ENCODE measurements at places on chromosomes 3 and 15.

DNA sequence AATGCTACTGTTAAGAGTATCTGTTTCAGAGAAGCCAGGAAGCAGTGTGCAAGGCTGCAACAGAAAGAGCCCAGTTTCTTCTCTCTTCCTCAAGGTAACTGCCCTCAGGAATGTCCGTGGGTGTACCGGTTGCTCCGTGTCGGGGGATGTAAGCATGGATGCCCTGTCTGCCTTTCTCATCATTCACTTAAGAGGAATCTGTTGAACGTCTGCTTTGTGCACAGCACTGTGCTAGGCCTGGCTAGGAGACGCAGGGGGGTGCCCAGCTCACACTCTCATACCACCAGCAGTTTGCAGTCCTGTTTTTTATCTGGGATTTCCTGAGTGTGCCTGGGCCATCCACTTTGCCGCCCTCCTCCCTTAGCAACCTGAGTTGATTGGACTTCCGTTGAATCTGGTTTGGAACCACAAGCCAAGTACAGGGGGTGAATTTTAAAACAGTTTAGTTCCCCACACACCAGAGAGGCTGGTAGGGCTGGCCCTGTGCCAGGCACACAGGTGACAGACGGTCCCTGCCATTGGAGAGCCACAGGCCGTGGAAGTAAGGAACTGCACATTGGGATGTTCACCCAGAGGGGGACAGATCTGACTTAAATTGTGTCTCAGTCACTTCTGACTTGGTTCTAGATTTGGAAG is 11.2 kb downstream of the BOC start:
- DNase-seq = no peak

GRCh38 chr3:147195887-147196286 is 210.5 kb downstream of the ZIC4 start:
- DNase-seq = no peak

GRCh38 chr15:31495281-31495680 is 168.6 kb downstream of the KLF13 start:
- DNase-seq = peak; percentile 16

GRCh38 chr15:100667405-100668347 is 65.3 kb downstream of the ASB7 start:
- DNase-seq = no peak

DNA sequence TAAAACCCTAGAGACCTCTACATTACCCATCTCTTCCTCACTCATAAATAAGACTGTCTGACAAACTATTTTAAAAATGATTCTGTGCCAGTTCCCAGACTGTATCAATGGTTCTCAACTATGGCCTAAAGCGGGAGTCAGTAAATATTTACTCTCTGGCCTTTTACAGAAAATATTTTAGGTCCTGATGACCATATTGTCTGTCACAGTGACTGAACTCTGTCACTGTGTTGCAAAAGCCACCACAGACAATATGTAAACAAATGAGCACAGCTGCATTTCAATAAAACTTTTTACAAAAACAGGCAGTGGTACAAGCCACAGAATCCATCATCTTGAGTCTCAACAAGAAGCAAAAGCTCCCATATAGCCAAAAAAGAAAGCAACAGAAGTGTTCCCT is 45.4 kb downstream of the PLOD2 start:
- no peak for DNase-seq

DNA sequence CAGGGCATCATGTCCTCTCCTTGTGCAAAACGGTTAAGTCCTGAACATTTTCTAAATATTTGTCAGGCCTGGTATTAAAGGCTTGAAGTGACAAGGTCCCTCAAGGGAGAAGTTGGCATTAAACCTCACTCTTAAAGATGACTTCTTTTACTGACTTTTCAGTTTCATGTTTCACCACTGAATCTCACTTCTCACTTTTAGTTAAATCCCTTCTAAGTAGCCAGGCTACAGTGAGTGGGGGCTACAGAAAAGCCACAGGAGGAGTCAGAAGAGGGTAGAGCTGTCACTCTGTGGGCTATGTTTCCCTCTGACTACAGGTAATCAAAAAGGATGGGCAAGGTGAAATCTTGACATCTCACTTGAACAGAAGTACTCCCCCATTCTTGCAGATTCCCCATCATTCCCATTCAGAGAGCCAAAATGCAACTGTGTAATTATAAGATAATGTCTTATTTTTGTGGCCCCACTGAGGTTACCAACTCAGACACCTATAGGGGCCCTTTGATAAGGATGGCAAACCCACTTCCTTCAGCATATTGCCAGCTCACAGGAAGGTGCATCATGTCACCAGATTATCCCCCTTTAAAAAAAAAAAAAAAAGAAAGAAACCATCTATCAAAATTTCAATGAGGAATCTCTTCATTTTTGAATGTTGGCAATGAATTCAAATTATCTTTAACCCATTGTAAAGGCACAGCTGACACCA is 790.1 kb upstream of the CFAP20DC start:
- no peak for DNase-seq

DNA sequence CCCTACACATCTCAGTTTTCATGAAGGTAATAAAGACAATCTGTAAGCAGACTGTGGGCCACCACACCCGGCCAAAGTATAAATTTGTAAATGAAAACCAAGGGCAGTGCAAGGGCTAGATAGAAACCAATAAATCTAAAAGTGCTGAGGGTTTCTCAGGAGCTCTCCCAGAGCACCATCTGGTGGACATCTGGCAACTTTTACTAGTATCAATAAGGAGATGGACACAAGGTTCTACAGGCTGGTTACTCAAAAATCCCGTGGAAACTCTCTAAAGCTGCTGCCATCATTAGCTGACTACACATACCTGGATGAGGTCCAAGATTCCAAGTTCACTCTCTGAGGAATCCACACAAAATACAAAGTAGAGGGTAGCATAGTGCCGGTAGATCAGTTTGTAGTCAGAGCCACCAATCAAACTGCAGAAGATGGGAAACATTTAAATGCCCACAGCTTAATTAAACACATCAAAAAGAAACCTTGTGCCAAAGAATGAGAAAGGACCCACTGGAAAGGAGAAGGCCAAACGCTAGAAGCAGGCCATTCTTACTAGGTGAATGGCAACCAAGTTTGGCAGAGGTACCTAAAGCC is 5.5 kb downstream of the AP3S2 start:
- no peak for DNase-seq

DNA sequence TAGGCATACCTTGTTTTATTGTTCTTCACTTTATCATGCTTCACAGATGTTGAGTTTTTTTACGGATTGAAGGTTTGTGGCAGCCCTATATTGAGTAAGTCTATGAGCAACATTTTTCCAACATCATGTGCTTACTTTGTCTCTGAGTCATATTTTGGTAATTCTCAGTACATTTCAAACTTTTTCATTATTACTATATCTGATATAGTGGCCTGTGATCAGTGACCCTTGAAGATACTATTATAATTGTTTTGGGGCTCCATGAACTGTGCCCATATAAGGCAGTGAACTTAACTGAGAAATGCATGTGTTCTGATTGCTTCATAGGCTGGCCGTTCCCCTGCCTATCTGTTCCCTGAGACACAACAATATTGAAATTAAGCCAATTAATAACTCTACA is 42.8 kb upstream of the NSMCE3 start:
- no peak for DNase-seq

- DNase-seq = no peak
These were observed 226.6 kb upstream of the HES1 start for GRCh38 chr3:193909387-193909786.

- DNase-seq = no peak
These were observed 20.5 kb downstream of the MGLL start for GRCh38 chr3:127801731-127802313.

- DNase-seq = no peak
These were observed 110.4 kb downstream of the LRRC28 start for GRCh38 chr15:99361545-99362185.

- DNase-seq = peak; percentile 29
These were observed 131.6 kb downstream of the NLGN1 start for GRCh38 chr3:173529062-173529711.

DNA sequence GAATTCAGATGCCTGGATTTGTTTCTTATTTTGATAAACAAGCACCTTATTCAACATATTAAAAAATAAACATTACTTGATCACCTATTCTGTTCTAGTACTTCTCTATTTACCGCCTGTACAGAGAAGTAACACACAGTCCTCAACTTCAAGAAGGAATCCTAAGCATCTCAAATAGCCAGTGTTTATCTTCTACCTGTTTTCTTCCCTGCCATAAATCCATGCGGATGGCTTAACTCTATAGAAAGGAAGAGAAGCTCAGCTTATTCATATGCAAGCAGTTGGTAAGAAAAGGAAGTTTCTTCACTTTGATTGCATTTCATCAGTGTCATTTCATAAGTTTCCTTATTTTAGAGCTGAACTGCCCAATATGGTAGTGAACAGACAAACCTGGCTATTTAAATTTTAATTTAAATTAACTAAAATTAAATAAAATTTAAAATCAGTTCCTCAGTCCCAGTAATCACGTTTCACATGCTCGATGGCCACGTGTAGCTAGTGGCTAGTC is 210.0 kb upstream of the PEX5L start:
- DNase-seq = no peak

GRCh38 chr3:58585994-58586393 is 8.8 kb upstream of the FAM107A start:
- DNase-seq = no peak

- no peak for DNase-seq
These were observed 209.8 kb downstream of the TNIK start for GRCh38 chr3:171250444-171250843.

DNA sequence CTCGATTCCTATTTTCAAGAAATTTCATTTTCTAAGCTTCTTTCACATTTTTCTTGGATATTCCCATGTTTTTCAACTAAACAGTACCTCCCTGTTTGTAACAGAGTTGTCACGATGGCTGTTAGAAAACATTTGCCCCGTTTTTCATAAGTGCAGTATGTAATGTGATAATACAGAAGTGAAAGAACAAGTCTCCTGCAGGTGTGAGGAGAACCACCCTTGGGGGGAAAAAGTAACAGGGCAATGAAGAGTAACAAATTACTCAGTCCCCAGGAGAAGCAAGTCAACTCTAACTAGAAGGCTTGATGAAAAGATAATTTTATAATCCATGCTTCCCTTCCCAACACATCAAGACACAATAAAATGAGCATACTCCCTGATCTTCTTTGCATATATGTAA is 493.3 kb downstream of the FOXP1 start:
- no peak for DNase-seq

GRCh38 chr3:54960701-54961100 is 32.8 kb upstream of the LRTM1 start:
- no peak for DNase-seq

- no peak for DNase-seq
These were observed 19.5 kb downstream of the PLXNB1 start for GRCh38 chr3:48410205-48411040.

- no peak for DNase-seq
These were observed 24.1 kb upstream of the RORA start for GRCh38 chr15:61253186-61253585.

- DNase-seq = no peak
These were observed 6.2 kb upstream of the THRB start for GRCh38 chr3:24500806-24501205.

DNA sequence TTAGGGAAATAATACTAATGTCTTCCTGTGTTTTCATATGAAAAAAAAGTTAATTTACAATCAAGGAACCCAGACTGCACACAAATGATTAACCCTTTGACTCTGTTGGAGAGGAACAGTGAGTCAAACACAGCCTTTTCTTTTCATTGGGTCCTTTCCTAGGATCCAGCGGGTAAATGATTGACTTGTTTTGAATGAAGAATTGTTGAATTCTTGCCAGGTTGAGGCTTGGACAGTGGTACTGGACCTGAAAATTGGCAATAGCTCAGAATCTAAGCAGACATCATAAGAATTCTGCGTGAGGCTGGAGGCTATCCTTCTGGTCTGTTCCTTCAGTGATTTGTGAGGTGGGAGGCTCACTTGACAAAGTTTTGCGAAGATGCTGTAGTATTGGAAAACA is 143.0 kb downstream of the RYR3 start:
- DNase-seq = no peak

GRCh38 chr3:43148033-43148432 is 42.2 kb upstream of the POMGNT2 start:
- no peak for DNase-seq

- no peak for DNase-seq
These were observed 28.6 kb downstream of the CHP1 start for GRCh38 chr15:41259546-41260189.

GRCh38 chr3:74845081-74845480 is 230.6 kb upstream of the CNTN3 start:
- DNase-seq = no peak

- peak; percentile 23 for DNase-seq
These were observed 311.6 kb downstream of the CNTN6 start for GRCh38 chr3:1404270-1404962.

DNA sequence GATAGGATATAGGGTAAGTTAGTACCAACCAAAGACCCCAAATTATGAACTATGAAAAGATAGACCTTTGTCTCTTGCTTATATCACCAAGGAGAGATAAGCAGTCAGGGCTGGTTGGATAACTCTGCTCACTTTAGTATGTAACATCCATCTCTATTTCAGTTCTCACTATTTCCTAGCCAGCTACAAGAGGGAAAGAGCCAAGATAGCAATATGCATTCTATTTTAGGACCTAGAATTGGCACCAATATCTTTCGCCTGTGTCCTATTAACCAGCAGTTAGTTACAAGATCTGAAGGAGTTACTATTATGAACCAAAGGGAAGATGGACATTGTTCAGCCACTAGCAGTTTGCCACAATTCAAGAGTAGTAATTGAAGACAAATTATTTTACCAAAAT is 457.5 kb downstream of the NSUN3 start:
- DNase-seq = no peak

GRCh38 chr3:188218603-188219002 is 64.6 kb downstream of the LPP start:
- no peak for DNase-seq

- no peak for DNase-seq
These were observed 34.7 kb upstream of the MINAR1 start for GRCh38 chr15:79397269-79397910.

- no peak for DNase-seq
These were observed 240.7 kb downstream of the LPP start for GRCh38 chr3:188394623-188395022.

DNA sequence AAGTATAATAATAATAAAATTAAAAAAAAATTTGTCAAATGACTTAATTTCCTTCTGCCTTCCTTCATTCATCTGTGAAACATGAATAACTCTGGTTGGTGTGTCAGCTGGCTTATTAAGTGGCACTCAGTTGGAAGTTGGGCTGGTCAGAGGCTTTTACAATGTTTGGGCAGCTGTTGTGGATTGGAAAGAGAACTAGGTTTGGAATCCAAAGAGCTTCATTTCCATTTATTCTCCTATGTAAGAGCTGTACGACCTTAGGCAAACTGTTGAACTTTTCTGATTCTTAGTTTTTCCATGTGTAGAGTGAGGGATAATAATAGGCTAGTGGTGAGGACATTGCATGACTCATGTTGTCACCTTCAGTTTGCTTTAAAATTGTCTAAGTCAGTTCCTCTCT is 606.7 kb downstream of the PDCD6IP start:
- DNase-seq = no peak

GRCh38 chr3:139131951-139132350 is 87.3 kb upstream of the PRR23C start:
- DNase-seq = no peak

GRCh38 chr3:114319453-114319852 is 25.6 kb downstream of the TIGIT start:
- peak; percentile 27 for DNase-seq

GRCh38 chr15:51229907-51230330 is 108.5 kb downstream of the CYP19A1 start:
- DNase-seq = no peak

- DNase-seq = no peak
These were observed 67.2 kb downstream of the WDR76 start for GRCh38 chr15:43893956-43894355.

Data from H1 (cell line).